Smooth muscle cell of the umbilical artery (primary cell): ENCODE measurements at places on chromosomes 16 and 17. TPM values are rescaled to one million over a fixed set of nuclear protein-coding genes. Genes with fewer than 3 reads are reported as not detected.

Gene PROCA1
- total RNA-seq: 1.2 and 1.4 TPM in 2 replicates

Gene GPR139
- not detected in 2 replicates for total RNA-seq

Gene MYLK3
- under 0.01 and 0.32 TPM in 2 replicates for total RNA-seq

Gene TP53TG3B
- total RNA-seq: not detected in 2 replicates

Gene PYY
- total RNA-seq: 0.09 TPM in 1 of 2 replicates, not detected in the other

Gene C16orf54
- not detected in 2 replicates for total RNA-seq

Gene LGALS9B
- total RNA-seq: not detected in 2 replicates

Gene CBX4
- total RNA-seq: 12.8 and 13.1 TPM in 2 replicates

Gene EVI2A
- total RNA-seq: 0.09 and 0.59 TPM in 2 replicates

Gene NRN1L
- total RNA-seq: not detected in 2 replicates

Gene FOXJ1
- total RNA-seq: not detected in 2 replicates

Gene NSF
- total RNA-seq: 78.7 and 87.7 TPM in 2 replicates

Gene RNF222
- total RNA-seq: not detected in 2 replicates

Gene FOXF1
- total RNA-seq: 4.8 and 6.4 TPM in 2 replicates

Gene TBX4
- total RNA-seq: 0.89 TPM in 1 of 2 replicates, not detected in the other

Gene NKD1
- under 0.01 TPM in 2 replicates for total RNA-seq

Gene MYH13
- total RNA-seq: under 0.01 and 0.05 TPM in 2 replicates

Gene COPZ2
- total RNA-seq: 33.1 and 95.3 TPM in 2 replicates

Gene LDHD
- 1.8 and 3.3 TPM in 2 replicates for total RNA-seq

Gene ODAD4
- total RNA-seq: 0.30 and 0.37 TPM in 2 replicates
